ENCODE measurements at places on chromosomes 2 and 18.

GRCh38 chr18:49025767-49026500 lies 75.2 kb upstream of the SMAD7 start:
- no peak for DNase-seq

DNA sequence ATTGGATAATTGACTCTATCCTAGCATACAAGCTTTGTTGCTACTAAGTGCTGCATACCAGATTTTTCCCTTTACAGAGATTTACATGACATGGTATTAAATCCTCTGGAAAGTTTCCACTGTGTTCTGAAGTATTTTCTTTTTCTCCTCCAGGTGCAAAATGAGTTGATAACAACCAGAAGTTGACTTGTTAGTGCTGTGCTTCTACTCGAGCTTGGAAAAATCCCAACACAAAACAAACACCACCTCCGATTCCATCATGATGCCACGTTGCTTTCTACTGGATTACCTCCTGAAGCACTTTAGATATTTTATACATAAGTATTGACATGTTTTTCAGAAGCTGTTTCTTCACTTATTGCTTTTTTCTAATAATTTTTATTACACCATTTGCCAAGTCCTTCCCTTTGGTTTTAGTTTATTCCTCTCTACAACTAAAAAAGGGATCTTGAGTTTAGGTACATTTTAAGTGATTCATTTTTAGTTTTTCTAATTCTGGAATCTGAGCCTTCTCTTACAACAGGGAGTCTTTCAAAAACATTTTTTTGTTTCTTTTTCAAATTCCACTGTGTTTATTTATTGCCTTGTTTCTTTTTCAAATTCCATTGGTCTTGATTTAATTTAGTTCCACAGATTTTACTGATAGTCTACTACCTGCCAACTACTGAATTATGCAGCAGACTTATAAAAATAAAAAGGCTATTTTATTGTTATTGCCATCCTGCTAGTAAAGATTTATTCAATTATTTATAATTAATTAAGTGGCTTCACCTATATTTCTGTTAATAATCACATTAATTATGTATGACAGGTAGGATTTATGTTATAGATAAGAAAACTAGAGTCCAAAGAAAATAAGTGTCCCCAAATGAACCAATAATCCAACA lies 143.4 kb downstream of the PPP1R1C start:
- DNase-seq, result no peak

DNA sequence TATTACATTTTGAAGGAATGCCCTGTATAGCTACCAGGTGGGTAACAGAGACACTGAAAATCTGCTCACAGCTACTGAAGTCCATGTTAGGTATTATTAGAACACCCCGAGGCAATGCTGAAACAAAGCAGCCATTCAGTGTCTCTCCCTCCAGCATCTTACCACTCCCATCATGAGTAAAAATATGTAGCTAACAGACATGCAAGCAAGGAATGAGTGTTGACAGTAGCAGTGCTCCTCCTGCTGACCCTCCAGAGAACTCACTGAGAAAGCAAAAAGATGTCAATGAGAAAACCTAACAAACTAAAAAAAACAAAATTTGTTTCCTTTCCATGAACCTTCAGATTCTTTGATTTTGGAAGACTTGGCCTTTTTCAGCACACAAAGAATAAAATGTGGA lies 393.9 kb downstream of the LRRTM1 start:
- DNase-seq, result no peak

- DNase-seq, result no peak
These were observed 36.7 kb upstream of the BMP10 start for GRCh38 chr2:68907920-68908253.

- no peak for DNase-seq
These were observed 33.0 kb downstream of the DPYSL5 start for GRCh38 chr2:26880910-26881435.
